Hindlimb muscle (tissue), 1 donor: ENCODE measurements at places on chromosomes 3 and 15. TPM values are rescaled to one million over a fixed set of nuclear protein-coding genes. Genes with fewer than 3 reads are reported as not detected.

The FBXL22 gene
- polyA plus RNA-seq = 38.4 TPM

The SLC51A gene
- polyA plus RNA-seq = 7.8 TPM

The FSD2 gene
- 44.5 TPM for polyA plus RNA-seq

The NECTIN3 gene
- polyA plus RNA-seq = 18.9 TPM

The NPAP1 gene
- polyA plus RNA-seq = not detected

The COLQ gene
- 17.8 TPM for polyA plus RNA-seq

The GASK1A gene
- 6.1 TPM for polyA plus RNA-seq

The TYRO3 gene
- polyA plus RNA-seq = 18.5 TPM

The AQP9 gene
- polyA plus RNA-seq = 0.12 TPM

The CFAP161 gene
- 0.32 TPM for polyA plus RNA-seq

The GPR176 gene
- polyA plus RNA-seq = 3.7 TPM

The ACP3 gene
- 0.81 TPM for polyA plus RNA-seq

GRCh38 chr3:15289661-15290060, 42.7 kb downstream of the SH3BP5 start:
- DNase-seq = no peak

DNA sequence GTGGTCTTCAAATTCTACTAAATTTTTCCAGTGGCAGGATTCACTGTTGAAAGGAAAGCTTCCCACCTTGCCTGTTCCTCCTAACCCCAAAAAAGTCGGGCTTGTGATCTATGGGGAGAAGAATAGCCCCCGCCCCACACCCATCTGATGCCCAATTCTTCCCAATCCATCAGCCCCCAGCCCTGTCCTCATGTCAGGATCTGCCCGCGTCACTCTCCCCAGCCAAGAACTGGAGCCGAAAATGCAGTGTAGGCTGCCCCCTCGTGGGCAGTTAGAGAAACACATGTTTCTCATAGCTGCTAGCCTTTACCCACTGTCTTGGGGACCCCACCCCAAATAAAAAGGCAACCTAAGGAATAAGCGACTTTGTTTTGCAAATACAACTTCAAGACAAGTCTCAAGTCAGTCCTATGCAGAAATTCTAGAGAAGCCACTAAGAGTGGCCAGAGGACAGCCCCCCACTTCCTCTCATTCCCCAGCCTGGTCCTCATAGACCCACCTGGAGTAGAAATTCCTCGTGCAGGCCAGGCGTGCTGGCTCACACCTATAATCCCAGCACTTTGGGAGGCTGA, 13.0 kb upstream of the CSK start:
- peak; percentile 54 for DNase-seq

DNA sequence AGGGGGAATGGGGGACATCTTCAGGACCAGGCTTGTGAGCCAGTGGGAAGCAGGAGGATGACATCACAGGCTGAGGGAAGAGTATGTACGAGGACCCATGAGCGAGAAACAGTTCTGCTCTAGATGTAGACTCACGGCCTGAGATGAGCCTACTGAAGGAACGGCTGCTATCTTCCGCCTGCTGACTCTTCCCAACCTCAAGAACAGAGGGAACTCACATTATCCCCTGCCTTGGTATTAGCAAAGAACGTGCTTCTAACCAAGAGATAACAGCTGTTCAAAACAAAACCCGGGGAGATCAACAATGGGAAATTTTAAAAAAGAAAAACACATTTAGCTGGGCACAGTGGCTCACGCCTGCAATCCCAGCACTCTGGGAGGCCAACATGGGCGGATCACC, 25.3 kb downstream of the AVEN start:
- DNase-seq = no peak

- DNase-seq = no peak
These were observed 476.5 kb upstream of the TPRG1 start for GRCh38 chr3:188695241-188695640.

DNA sequence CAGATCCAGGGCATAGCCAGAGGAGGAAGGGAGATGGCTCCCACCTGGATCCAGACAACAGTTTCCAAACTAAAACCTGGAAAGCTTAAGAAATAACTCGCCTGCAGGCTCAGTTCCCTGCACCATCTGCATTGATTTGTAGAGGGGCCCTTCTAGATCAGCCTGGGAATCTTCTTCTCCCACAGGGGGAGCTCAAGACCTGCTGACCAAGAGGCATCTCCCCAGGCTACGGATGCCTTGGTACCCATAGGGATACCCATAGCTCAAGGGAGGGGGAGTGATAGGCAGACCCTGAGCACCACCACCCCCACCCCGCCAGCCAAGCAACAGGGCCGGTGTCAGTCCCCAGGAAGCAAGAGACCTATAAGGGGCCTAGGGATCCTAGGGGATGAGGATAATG, 28.0 kb upstream of the DCLK3 start:
- no peak for DNase-seq

GRCh38 chr15:69032031-69032430, 17.5 kb downstream of the NOX5 start:
- no peak for DNase-seq

GRCh38 chr3:15428539-15428938, 1.1 kb downstream of the EAF1 start:
- no peak for DNase-seq

- no peak for DNase-seq
These were observed 7.8 kb downstream of the PAK6 start for GRCh38 chr15:40246496-40247280.

DNA sequence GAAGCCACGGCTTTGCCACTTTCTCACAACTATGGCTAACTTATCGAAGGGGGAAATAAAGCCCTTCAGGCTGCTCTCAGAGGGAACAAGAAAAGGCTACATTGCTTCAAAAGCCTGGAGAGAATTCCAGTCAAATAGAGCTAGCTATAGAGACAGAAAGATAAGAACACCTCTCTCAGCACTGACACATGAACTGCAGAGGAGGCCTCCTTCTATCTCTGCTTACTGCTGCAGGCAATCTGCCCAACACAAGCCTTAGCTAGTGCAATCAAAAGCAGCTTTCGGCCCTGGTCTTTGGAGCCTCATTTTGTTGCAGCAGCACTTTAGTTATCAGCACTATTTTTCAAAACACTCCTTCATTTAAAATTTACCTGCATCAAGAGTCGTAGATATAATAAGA, 118.4 kb upstream of the ROBO1 start:
- no peak for DNase-seq

DNA sequence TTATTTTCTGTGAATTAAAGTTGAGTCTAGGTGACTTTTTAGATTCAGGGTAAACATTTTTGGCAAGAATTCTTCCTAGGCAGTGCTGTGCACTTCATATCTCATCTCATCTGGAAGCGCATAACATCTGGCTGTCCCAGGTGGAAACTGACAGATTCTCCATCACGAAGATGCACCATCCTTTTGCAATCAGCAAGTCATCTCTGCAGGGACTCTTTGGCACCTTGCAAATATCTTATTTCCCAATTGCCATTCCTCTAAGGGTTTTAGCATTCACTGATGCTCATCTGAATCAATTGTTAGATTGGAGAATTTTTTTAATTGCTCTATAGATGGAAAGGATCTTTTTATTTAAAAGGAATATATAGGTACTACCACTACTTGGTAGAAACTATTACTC, 282.7 kb upstream of the ATP10A start:
- DNase-seq = no peak

GRCh38 chr3:123297627-123297899, 95.8 kb downstream of the SEC22A start:
- DNase-seq = no peak

DNA sequence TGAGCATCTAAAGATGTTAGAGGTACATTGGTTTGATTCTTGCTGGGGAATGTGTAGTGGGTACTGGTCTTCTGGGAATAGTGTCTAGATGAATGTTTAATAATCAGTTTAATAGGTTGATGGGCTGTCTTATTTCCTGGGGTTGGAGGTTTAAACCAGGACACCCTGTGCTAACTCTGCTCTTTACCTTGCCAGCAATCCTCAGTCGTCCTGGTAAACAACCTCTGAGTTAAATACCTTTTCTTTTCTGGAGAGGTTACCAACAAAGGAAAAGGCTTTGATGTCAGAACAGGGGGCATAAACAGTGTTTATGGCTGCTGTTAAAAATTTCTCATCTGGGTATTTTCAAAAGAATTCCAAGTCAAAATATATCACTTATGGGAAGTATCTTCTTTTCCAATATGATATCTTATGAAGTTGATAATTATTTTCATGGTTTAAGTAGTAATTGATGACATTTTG, 23.5 kb downstream of the MITF start:
- DNase-seq = no peak

- no peak for DNase-seq
These were observed 28.0 kb upstream of the PIGZ start for GRCh38 chr3:196996454-196997265.

DNA sequence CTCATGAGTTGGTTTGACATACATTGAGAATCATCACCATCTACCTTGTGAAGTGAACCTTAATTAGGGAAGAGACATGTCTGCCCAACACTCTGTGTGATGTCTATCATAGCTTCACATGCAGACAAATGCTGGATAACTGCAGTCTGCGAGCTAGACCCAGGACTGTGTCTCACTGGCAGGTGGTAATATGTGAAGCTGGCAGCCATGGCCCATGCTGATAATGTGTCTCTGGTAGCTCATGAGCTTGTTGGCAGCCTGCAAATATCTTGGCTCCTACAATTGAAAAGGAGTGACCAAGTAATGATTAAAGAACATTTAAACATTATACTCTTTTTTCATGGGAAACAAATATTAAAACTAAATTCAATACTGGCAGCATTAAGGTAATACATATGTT, 234.8 kb downstream of the CHST2 start:
- no peak for DNase-seq

DNA sequence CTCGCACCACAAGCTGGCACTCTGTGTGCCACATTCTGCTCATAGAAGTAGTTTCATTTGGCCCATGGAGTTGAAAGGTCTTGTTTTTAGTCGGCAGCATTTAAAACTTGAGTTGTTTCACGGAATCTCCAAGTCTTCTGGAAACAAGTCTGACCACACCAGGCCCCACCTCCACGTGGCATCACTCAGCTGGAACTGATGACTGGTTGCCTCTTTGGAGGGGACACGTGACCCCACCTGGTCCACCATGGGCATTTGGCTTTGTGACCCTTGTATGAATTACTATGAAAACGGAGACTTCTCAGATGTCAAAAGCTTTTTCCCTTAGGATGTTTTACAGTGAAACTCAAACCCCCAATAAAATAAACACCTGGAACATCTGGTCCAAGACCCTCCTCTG, 74.9 kb downstream of the NTRK3 start:
- no peak for DNase-seq

GRCh38 chr3:74469151-74469550, 145.3 kb downstream of the CNTN3 start:
- no peak for DNase-seq

- DNase-seq = no peak
These were observed 47.0 kb downstream of the OCA2 start for GRCh38 chr15:28051955-28052633.

GRCh38 chr3:140922634-140923033, 19.0 kb upstream of the SLC25A36 start:
- DNase-seq = no peak

- no peak for DNase-seq
These were observed 35.5 kb downstream of the CRTAP start for GRCh38 chr3:33149342-33149741.

DNA sequence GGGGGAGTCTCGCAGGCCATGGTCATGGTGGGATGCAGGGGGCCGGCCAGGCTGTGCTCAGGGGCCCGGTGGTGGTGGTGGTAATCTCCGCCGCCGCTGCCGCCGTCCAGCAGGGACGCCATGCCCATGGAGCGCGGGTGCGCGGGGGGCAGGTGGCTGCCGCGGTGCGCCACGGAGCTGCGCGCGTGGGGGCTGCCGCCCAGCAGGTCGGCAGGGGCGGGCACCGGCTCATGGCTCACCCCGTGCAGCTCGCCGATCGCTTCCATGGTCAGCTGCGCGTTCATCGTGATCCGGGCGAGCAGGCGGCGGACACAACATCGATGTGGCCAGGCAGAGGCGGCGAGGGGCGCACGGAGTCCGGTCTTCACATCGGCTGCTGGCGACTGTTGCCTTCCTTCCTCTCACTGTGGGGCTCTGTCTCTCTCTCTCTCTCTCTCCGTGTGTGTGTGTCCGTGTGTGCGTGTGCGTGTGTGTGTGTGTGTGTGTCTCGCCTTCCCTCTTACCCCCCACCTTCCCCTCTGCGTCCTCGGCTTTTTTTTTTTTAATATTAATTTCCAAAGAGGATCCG, 451 bp downstream of the ONECUT1 start:
- DNase-seq = no peak
